GM12878 (cell line): ENCODE measurements at places on chromosomes 16 and 17. TPM values are rescaled to one million over a fixed set of nuclear protein-coding genes. Genes with fewer than 3 reads are reported as not detected.

The NAA38 gene
- 112 and 116 TPM in 2 replicates for total RNA-seq

The IRX6 gene
- total RNA-seq, result not detected in 2 replicates

The PERCC1 gene
- total RNA-seq, result not detected in 2 replicates

The MT4 gene
- not detected in 2 replicates for total RNA-seq

- no peak for DNase-seq
Observed at GRCh38 chr17:60743799-60744198, 66.1 kb downstream of the BCAS3 start.

- no peak for DNase-seq
Observed at GRCh38 chr17:35161281-35161761, 13.7 kb downstream of the UNC45B start.

GRCh38 chr16:81583893-81584631, 139.5 kb downstream of the CMIP start:
- no peak for DNase-seq

GRCh38 chr17:17141860-17142552, 64.1 kb downstream of the PLD6 start:
- DNase-seq, result no peak
